ENCODE measurements at places on chromosomes 13 and 19.

DNA sequence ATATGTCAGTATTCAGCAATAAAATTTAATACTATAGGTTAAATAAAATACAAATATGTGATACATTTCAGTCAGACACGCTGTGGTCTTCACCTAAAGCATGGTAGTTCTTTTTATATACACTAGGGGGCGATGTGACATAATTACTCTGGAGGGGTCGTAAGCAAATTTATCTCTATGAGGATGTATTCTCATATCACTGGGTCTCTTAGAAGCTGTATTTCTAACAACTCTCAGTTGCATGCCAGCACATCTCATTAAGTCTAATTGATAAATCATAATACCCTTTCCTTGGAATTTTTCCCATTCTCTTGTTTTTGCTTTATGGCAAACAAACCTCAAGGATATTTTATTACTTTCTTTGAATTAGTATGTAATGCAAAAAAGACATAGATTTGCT is 3.9 kb upstream of the PCDH17 start:
- no peak for DNase-seq

- DNase-seq, result no peak
Observed at GRCh38 chr13:52025475-52026245, 1.2 kb downstream of the UTP14C start.

- no peak for DNase-seq
Observed at GRCh38 chr19:47020132-47020805, 632 bp downstream of the NPAS1 start.

DNA sequence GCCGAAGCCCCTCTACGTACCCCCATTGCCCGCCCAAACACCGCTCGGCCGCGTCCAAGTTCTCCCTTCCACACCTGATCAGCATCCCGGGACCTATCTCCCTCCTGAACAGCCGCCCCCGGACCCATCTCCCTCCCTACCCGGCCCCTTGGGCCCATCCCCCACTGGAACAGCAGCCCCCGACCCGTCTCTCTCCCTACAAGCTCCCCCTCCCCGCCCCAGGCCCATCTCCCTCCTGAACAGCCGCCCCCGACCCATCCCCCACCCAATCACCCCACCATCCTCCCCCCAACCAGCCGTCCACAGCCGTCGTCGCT is 610 bp downstream of the ZSCAN1 start:
- DNase-seq, result no peak

- DNase-seq, result no peak
Observed at GRCh38 chr13:106814463-106814862, 246.5 kb upstream of the ARGLU1 start.

- no peak for DNase-seq
Observed at GRCh38 chr13:46106839-46107371, 2.1 kb upstream of the CPB2 start.

GRCh38 chr13:41465241-41465847 is 8.0 kb downstream of the RGCC start:
- DNase-seq, result peak; percentile 95

DNA sequence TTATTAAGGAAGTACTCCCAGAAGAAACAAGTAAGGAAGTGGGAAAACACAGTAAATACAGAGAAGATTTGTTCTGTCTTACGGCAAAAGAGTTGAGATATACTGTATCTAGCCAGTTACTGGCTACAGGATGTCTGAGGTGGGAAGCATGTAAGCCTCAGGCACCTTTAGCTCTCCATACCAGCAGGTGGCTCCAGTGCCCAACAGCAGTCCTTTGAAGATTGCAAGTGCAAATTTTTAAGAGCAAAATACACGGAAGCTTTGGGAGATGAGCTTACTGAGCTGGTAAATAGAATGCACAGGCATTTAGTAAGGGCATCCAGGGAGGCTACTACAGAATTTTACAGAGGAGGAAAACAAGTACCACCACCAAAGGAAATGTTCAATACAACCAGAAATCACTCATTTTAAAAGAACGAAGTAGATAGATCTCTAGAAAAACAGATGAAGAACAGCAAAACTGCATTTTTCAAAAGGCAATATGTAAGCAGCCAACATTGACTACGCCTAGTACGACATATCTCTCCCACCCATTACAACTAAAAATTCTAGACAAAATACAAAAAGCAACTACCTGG is 57.9 kb upstream of the VSTM2B start:
- DNase-seq, result peak; percentile 45

GRCh38 chr13:113901231-113901630 is 37.4 kb upstream of the GAS6 start:
- no peak for DNase-seq

DNA sequence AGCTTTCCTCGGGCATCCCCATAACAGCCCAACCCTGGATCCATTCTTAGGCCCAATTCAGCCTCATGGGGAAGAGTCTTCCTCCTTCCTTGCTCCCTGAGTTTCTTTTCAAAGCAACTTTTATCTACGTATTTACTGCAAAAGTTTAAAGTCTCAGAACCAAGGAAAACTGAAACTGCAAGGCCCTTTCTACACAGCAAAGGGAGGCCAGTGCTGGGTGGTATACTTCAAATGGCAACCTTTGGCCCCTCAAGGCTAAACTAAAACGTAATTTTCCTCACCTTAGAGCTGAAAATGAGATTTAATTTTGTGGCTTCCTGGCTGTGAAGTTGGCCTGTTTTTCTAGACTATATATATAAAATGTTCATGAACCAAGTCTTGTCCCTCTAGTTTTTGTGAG is 5.6 kb downstream of the CDX2 start:
- DNase-seq, result no peak

- DNase-seq, result no peak
Observed at GRCh38 chr19:36973844-36974195, 57.7 kb downstream of the ZNF568 start.

DNA sequence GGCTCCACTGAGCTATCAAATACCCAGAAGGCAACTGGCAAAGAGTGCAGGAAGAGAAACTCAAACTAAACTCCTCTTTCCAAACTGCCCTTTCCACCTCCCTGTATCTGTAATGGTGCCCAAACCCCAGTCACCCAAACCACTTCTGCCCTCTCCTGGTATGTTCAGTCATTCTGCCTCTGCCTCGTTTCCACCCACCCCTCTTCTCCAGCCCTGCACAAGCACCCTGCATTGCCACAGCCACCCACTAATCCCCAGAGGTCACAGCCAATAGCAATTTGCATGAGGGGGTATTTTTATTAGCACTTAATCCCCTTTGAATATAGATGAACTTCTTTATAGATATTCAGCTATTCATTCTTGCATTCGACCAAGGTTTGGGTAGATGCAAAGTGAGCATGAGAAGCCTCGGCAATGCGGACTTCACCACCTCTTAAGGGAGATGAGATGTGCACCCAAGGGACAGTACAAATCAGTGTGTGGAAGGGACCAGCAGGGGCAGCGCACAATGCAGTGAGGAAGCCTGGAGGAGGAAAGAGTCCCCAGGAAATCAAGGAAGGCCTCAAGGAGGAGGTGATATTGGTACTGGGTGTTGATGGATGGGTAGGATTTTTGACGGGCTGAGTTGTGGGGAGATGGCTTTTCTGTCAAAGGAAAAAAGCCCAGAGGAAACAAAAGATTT is 12.4 kb downstream of the TMEM272 start:
- DNase-seq, result peak; percentile 75

- no peak for DNase-seq
Observed at GRCh38 chr13:101308247-101309013, 107.9 kb downstream of the NALCN start.

DNA sequence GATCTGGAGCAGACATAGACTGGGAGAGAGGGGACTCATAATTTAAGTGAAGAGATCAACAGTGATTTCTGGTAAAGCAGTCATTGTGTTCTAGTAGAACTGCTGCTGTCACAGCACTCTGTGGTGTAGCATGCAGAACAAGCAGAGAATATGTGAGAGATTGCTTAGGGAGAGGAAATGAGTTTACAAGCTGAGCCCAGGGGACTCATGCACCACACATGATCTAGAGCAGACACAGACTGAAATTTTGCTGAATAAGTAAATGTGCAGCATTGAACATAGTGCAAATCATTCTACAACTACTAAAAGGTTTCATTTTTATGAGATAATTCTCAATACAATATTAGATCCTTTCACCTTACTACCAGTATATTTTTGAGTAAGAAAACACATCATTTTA is 125.7 kb downstream of the MYO16 start:
- DNase-seq, result no peak

GRCh38 chr19:53333066-53333462 is 485 bp upstream of the ZNF845 start:
- DNase-seq, result peak; percentile 33

DNA sequence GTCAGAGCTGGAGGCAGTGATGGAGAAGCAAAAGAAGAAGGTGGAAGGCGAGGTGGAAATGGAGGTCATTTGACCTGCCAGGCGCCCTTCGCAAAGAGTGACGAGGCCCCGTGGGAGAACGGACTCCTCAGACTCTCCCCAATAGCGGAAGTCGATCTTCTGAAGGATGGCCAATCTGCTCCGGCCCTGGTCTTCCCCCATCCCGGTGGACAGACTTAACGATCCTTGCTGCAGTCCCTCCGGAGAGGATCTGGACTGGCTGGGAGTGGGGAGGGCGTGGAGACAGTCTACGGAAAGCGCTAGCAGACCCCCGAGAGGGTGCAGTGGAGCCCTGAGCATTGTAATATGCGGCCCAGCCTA is 11.9 kb downstream of the EPS8L1 start:
- DNase-seq, result no peak

GRCh38 chr19:36771261-36772231 is 1.1 kb downstream of the ZNF850 start:
- DNase-seq, result peak; percentile 68

- DNase-seq, result no peak
Observed at GRCh38 chr13:49258089-49258796, 10.5 kb downstream of the CDADC1 start.

- DNase-seq, result no peak
Observed at GRCh38 chr13:60134376-60134775, 29.4 kb downstream of the DIAPH3 start.

- no peak for DNase-seq
Observed at GRCh38 chr19:43290568-43291359, 21.4 kb upstream of the PSG9 start.
